Activated B cell treated with CpG ODN at 0.5 μM for 24 hours (primary cell): ENCODE measurements at places on chromosomes 7 and 10. TPM values are rescaled to one million over a fixed set of nuclear protein-coding genes. Genes with fewer than 3 reads are reported as not detected.

The EN2 gene
- not detected in 2 replicates for total RNA-seq

The KLLN gene
- total RNA-seq: 2.4 and 2.6 TPM in 2 replicates

The KCP gene
- total RNA-seq: 4.1 and 4.4 TPM in 2 replicates

GRCh38 chr10:87844837-87845623 is 18.3 kb downstream of the KLLN start:
- DNase-seq: no peak

- DNase-seq: no peak
Observed at GRCh38 chr10:2920637-2921036, 146.7 kb upstream of the PFKP start.

- no peak for DNase-seq
Observed at GRCh38 chr7:92485974-92486373, 8.2 kb upstream of the ERVW-1 start.

DNA sequence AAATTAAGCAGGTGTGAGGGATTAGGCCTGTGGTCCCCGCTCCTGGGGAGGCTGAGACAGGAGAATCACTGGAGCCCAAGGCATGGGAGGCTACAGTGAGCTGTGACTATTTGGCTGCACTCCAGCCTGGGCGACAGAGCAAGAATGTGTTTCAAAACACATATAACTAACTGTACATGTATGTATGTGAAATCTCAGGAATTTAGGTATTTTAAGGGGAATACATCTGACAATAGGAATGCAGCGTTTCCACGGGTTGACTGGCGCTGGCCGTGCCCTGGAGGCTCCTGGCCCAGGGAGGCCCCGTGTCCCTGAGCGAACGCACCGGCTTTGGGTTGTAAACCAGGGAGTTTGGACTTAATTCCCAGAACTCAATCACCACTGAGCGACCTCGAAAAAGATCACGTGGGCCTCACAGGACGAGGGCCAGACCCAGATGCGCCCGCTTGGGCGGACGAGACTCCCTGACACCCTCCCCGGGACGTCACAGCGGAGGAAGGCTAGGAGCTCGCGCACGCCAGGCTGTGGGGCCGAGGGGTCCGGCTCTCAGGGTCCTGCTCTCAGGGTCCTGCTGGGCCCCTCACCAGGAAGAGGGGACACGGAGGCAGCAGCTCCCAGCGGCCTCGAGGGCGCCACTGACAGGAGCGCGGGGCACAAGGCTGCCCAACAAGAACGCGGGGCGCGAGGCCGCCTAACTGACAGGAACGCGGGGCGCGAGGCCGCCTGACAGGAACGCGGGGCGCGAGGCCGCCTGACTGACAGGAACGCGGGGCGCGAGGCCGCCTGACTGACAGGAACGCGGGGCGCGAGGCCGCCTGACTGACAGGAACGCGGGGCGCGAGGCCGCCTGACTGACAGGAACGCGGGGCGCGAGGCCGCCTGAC is 18.4 kb downstream of the PTPRN2 start:
- no peak for DNase-seq

DNA sequence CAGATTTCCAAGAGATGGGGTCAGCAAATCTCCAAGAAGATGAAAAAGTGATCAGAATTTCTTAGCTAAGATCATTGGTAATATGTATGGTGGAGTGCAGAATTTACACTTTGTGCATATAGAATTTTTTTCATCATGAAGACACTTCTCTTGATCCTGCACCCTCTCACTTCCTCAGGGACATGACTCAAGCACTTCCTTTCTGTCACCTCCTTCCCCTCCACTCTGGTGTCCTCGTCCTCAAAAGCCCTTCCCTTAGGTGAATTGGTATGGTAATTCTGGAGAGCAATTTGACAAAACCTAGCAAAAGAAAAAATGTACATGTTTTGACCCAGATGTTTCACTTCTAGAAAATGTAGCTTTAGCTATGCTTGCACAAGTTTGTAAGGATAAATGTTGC is 18.1 kb downstream of the CALN1 start:
- DNase-seq: no peak

DNA sequence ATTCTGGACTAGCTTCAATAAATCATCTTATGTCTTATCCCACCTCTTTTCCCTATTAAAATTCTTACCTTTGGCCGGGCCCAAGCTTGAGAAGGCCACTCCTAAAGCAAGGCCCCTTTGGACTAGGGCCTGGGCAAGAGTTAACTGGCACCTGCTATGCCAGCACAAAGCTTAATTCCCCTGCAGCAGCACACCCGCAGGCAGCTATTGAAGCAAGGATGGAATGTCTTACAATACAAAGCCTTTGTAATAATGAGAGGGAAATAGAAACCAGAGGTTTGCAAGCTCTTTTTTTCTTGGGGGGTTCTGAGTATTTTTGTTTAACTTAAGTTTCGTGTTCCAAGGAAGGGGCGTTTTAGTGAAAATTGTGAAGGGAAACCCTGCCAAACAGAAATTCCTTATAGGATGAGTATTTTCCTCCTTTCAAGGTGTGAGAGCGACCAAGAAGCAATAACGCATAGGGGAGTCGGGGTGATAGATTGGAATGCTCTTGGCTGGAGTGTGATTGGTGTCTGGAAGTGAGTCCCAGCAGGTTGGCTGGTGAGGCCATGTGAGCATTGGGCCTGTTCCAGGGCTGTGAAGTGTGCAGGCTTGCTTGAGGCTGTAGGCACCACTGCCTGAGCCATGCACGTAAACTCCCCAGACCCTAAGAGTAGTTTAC is 148.5 kb downstream of the KIAA1217 start:
- no peak for DNase-seq

DNA sequence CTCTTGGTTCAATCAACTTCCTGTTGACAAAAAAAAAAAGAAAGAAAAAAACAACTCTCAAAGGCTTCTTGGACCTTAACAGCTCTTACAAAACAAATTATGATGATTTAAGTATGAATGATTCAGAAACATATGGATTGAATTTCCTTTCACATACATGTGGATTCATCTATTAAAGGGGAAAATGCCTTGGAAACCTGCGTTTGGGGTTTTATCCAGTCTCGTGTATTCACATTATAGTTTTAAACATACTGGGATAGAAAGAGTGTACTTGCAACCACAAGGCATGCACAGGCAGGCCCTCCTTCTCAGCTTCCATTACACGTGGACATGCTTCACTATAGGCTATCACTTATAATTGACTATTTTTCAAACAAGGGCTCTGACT is 286.7 kb downstream of the INHBA start:
- DNase-seq: no peak

GRCh38 chr7:148144827-148145226 is 445.7 kb upstream of the C7orf33 start:
- no peak for DNase-seq

DNA sequence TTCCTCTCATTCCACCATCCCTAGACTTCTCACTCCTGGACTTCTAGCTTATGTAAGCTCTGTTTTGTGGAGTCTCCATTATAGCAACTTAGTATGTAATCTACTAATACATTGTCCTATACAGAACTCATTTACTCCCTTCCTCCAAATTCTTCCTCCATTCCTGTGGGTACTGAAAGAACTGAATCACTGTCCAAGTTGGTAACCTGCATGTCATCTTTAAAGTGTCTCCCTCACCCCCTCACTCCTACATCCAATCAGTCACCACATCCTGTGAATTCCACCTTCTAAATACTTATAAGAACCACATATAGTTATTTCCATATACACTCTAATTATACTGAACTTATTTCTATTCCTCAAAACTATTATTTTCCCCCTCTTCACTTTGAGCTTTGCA is 20.3 kb downstream of the AASS start:
- DNase-seq: no peak

- no peak for DNase-seq
Observed at GRCh38 chr10:1394155-1394912, 338.1 kb downstream of the WDR37 start.
